Stimulated activated naive CD8-positive, alpha-beta T cell treated with anti-CD3 and anti-CD28 coated beads, Interleukin-15, Interleukin-2, amounts not matched to agents 100 U/mL and 50 U/mL, for 24 hours (primary cell): ENCODE measurements at places on chromosomes 3 and 15.
A peak's percentile ranks its signal among the peaks of the same experiment; 100 is the strongest.

- DNase-seq = no peak
Measured at GRCh38 chr3:190706582-190706981, 155.9 kb downstream of the GMNC start.

DNA sequence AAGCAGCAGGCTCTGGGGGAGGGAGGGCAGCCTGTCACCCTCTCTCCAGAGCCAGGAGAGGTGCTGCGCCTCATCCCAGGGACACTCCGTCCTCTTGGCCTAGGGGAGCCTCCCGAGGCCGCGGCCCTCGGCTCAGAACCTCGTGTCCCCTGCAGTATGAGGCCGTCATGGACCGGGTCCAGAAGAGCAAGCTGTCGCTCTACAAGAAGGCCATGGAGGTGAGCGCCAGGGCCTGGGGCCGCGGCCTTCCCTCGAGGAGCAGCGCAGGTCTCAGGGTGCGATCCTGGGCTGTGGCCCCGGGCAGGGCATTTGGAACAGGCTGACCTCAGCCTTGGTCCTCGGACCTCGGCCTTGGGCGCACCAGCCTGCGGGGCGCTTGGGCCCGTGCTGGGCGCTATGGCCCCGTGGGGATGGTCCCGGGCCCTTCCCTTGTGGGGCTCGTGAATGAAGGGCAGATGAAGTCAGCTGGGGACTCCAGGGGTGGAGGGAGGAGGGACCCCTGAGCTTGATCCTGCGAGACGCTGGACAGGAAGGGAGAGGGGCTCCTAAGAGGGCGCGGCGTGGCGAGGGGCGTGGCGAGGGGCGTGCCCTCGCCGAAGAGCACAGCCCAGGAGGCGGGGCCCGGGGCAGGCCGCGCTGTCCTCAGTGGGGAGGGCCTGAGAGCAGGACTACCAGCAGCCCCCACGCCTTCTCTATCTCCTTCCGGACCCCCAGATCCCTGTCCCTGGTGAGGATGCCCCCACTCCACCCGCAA is 32.9 kb downstream of the PSTPIP1 start:
- peak; percentile 2 for DNase-seq

DNA sequence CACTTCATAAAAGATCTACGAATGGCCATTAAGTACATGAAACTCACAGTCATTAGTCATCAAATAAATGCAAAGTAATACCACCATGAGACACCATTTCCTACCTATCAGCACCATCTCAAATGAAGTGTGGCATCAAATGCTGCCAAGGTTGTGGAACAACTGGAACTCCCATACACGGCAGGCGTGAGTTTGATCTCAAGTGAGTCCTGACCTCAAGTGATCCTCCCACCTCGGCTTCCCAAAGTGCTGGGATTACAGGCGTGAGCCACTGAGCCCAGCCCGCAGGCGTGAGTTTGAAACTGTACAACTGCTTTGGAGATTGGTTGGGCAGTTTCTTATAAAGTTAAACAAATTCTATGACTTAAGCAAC is 28.8 kb upstream of the HDAC11 start:
- DNase-seq = peak; percentile 40

GRCh38 chr3:52231502-52232278 is 6.2 kb upstream of the TLR9 start:
- DNase-seq = peak; percentile 95

DNA sequence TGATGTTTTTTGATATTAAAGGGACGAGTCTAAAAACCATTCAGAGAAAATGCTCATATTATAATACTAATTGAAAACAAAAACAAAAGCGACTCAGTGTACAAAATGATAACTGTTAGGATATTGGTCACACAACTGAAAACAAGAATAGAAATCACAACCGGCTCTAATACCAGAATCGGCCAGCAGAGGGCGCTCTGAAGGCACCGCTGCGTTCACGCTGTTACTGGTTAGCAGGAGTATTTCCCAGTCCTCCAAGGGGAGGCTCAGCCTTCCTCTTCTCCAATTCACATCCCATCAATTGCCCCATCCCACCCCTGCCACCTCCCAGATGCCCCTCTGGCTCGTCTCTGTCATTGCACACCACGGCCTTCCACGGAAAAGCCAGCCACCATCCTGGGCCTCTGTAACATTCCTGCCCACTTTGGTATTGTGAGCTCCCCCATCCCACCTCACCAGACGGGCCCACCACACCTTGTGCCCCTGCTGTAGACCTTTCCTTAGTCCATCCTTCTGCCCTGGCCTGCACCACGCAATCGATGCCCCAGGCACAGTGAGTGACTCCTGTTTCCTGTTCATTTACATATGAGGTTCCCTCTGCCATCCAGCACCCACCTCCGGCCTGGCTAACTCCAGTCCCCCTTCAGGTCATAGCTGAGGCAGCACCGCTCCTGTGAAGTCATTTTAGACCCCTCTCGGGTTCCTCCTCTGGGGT is 8.5 kb downstream of the FAM107A start:
- DNase-seq = peak; percentile 82

- DNase-seq = peak; percentile 85
Measured at GRCh38 chr3:4834403-4834866, 144.8 kb upstream of the BHLHE40 start.

GRCh38 chr3:158058495-158059130 is 47.6 kb downstream of the SHOX2 start:
- no peak for DNase-seq

GRCh38 chr3:138398791-138399575 is 35.4 kb upstream of the ESYT3 start:
- no peak for DNase-seq

DNA sequence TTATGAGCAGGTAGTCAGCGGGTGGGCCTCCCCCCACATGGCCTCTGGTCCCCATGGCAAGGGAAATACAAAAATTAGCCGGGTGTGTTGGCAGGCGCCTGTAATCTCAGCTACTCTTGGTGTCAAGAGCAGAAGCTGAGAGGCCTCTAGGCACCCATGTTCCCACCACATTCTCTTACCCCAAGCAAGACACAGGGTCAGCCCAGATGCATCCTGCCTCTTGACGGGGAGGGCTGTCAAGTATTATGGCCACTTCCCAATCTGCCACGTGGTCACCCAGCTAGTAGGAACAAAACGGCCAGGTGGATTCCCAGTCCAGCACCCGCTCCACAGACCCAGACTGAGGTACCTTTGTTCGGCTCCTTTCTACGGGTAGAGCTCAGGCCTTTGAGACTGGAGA is 16.2 kb upstream of the SLC6A6 start:
- DNase-seq = no peak

GRCh38 chr3:134857776-134858362 is 62.8 kb downstream of the EPHB1 start:
- no peak for DNase-seq

DNA sequence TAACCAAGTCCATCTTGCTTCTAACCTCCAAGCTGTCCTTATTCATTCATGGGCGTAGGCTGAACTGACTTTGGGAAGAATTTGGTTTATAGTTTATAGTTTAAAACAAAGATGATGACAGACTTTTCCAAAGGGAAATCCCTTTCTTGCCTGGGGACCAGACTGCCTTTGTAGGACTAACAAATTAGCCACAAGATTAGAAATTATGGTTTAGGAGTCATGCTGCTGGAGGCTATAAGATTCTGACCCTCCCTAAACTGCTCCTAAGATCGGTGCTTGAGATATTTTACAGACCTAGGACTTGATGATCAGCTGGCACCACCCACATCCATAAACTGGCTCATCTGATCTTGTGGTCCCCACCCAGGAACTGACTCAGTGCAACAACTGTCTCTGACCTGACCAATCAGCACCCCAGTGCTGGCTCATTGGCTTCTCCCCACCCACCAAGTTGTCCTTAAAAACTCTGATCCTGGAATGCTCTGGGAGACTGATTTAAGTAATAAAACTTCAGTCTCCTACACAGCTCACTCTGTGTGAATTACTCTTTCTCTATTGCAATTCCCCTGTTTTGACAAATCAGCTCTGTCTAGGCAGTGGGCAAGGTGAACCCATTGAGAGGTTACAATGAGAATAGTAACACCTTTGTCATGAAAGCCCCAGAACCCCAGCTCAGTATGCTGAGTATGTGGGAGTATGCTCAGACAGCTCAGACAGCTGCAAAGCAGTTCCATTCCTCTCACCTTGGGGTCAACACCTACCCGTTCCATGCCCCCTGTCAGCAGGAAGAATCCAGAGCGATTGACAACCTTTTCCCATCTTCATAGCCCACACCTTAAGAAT is 51.6 kb upstream of the C15orf39 start:
- DNase-seq = no peak

GRCh38 chr3:29759411-29760225 is 478.7 kb downstream of the RBMS3 start:
- no peak for DNase-seq

- no peak for DNase-seq
Measured at GRCh38 chr15:74053517-74053916, 28.8 kb downstream of the GOLGA6A start.

DNA sequence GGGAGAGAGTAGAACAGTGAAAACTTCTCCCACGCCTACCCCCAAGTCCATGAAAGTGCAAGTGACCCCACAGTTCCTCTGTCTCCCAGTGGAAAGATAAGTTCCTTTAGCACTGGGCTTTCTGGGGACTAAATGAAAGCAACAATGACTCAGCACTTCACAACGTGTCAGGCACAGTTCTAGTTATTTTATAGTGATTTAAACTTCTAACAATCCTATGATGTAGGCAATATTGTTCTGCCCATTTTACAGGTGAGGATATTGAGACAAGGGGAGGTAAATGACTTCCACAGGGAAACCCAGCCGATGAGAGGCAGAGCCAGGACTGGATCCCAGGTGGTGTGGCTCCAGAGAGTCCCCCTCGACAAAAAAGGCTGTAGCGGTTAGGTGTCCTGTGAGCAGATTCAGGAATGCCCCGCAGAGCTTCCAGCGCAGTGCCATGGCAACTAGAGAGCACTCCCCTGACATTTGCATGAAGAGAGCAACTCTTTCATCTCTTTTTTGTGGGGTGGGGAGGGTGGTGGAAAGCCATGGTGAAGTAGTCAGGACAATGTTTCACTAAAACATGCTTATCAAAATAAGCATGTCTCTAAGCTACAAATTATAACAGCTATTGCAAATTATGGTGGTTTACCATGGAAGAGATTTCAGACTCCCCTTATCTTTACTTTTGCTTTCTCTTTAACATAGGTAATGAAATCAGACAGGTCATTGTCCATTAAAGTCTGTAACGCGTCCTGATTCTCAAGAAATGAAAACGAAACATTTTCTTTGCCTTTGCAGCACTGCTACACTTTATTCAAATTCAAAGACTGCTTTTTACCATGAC is 62.1 kb downstream of the NR2F2 start:
- no peak for DNase-seq

- no peak for DNase-seq
Measured at GRCh38 chr3:62260655-62261054, 112.7 kb downstream of the FEZF2 start.

DNA sequence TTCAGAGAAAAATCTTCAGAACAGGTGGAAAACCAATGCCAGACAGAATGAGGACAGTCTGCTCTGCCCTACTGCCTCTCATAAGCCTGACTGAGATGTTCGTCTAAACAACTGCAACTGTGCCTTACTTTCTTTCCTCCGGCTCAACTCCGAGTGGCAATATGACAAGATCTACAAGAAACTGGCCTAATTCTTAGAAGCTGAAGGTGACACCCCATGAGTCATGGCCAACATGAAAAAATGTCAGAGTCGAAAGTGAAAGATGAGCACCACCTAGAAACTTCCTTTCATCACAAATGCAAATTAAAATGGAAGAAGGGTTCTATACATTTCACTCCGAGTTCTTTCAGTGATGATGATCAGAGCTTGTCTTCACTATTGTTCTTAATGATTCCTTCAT is 12.9 kb downstream of the PCYT1A start:
- DNase-seq = peak; percentile 55

DNA sequence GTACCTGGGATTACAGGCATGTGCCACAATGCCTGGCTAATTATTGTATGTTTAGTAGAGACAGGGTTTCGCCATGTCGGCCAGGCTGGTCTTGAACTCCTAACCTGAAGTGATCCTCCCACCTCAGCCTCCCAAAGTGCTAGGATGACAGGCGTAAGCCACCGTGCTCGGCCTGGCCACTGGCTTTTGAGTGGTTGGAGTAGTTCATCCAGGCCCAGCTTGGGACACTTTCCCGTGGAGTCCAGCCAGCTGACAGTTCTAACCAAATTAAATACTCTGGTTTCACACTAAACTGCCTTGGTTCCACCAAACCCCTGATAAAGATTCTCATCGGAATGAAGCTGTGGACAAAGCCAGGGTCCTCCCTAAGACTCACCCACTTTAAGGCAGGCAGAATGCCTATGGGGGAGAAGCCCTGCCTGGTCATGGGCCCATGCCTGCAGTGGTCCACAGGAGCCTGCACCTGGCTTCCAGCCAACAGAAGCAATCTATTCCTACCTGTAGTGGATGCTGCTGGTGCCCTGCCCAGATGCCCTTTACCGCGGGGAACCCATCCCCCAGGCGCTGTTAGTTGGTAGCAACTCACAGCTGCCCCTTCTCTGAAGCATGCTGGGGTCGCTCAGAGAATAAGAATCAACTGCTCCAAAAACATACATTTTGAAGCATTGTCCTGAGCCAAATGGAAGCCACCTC is 5.2 kb upstream of the SLC28A1 start:
- DNase-seq = no peak

- DNase-seq = no peak
Measured at GRCh38 chr3:120276767-120277166, 8.3 kb downstream of the GPR156 start.

DNA sequence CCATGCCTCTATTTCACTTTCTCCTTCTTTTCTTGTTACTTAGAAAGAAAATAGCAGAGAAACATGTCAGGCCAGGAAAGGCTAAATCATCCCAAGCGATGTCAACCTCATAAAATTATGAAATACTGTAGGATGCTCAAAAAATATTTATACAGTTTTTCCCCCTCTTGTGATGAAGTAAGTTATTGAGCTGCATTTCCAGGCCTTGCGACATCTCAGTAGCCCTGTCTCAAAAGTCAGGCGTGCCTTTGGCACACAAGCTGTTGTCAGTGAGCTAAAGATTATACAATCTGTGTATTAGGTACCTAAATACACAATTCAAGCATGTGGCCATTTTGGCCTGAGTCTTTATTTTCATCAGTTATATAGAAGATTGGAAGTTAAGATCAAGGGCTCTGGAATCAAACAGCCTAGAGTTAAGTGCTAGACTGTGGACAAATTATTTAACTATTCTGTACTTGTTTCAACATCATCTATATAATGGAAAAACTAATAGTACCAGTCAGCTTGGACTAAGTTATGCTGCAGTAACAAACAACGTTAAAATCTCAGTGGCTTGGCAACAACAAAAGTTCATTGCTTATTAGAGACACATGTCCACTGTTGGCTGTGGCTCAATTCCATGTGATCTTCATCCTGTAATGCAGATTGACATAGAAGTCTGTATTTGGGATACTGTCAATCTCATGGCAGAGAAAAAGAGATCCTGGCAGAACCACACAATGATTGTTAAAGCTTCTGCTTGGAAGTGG is 406.4 kb upstream of the PROK2 start:
- no peak for DNase-seq

DNA sequence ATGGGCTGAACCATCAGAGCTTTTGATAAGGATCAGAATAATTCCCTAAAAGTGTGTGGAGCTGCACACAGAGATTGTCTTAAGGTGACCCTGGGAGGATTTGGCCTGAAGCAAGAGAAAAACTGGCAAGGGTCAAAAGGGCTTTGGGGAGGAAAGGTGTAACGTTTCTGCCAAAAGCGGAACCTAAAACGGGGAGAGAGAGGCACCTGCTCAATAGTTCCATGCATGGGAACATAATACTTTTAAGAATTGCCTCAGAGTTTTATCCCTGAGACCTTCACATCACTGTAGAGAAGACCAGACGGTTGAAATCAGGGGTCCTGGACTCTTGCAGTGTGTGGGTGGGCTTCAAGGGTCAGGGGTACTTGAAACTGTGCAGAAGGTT is 5.9 kb downstream of the ZNF710 start:
- no peak for DNase-seq
